Hematopoietic multipotent progenitor cell treated with erythropoietin and hydrocortisone succinate and interleukin-3 and kit ligand, for 15 days (in vitro differentiated cells): ENCODE measurements at places on chromosomes 3 and 15.

- DNase-seq = no peak
Observed at GRCh38 chr3:3303636-3304035, 124.1 kb upstream of the CRBN start.

DNA sequence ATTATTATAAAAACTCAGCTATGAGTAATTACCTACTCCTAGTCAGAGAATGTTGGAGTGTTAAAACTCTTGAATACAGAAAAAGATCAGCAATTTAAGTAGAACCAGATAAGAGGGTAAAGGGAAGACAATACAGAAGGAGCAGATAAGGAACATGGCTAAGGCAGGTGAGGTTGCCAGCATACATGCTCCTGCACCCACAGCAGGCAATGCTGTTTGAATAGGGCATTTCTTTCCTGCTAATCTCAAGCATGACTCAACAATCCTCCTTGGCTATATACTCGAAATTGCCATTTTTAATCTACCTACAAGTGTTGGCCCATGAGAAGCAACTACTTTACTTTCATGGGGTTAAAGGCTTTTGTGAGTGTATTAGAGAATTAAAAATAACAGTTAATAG, 494.5 kb downstream of the DIPK2A start:
- DNase-seq = no peak

DNA sequence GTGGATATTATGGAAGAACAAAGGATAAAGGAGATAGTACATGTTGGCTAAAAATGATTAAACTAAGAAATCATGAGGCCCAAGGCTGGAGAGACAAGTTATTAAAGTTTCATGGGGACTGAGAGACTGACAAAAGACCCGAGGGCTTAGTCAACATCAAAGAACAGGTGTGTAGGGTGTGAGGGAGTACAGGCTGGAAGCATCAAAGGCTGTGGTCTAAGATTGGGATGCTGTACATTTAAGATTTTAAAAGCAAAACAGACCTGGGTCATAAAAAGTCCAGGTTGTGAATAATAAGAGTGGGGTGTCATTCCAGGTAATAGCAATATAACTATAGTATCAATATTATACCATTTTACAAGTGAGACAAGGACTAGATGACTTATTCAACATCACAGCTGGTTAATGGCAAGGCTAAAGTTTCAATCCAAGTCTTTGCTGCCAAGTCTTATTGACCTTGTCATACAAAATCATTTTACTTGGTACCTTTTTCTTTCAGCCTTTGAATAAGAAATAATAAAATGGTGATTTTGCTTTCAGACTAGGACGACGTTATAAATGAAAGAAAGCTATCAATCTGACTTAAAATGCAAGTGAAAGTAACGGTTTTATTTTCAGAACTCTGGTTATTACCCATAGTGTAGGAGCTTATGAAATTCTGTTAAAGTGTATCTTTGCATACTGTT, 211.6 kb downstream of the TNIK start:
- DNase-seq = no peak

DNA sequence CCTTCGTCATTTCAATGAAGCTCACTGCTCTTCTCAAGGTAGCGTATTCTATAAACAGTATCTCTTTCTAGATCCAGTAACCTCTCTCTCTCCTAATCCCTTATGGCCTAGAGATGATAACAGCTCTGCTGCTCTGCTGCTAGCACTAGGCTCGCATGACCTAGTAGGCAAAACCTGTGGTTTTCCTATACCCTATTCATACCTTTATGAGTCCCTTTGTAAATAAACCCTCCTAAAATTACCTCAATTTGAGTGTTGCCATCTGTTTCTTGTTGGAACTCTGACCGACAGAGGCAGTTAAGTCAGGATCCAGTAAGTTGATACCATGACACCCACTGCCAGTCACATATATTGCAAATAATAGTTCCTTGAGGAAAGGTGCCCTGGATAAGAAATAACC, 7.3 kb downstream of the CCDC14 start:
- no peak for DNase-seq

GRCh38 chr3:113132571-113132996, 78.8 kb upstream of the BOC start:
- no peak for DNase-seq

- no peak for DNase-seq
Observed at GRCh38 chr3:37319784-37320183, 145.4 kb upstream of the LRRFIP2 start.

DNA sequence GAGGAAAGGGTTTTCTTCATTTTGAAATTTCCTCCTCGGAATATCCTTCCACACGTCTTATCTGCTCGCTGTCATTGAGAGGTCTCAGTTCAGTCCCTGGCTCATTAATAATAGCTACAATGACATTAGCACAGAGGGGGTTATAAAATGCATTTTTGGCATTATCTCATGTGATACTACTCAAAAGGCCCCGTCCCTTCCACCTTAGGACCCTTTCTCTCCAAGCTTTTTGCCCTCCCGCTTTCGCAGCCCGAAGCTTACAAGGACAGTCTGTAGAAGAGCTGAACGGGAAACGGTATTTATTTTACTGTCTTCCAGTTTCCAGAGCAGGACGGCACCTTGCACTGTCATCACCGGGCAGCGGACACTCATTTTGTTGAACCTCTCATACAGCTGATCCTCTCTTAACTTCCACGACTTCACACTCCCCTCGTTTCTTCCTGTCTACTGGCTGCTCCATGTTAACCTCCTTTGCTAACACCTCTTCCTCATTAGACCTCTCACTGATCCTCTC, 5.6 kb upstream of the PLEKHO2 start:
- DNase-seq = no peak

- no peak for DNase-seq
Observed at GRCh38 chr3:67076607-67077006, 78.5 kb downstream of the KBTBD8 start.

- no peak for DNase-seq
Observed at GRCh38 chr3:88046766-88047165, 12.0 kb downstream of the CGGBP1 start.

GRCh38 chr15:75639191-75639708, 774 bp downstream of the IMP3 start:
- DNase-seq = peak; percentile 12

- DNase-seq = peak; percentile 7
Observed at GRCh38 chr15:62782071-62782841, 260.3 kb upstream of the TPM1 start.

DNA sequence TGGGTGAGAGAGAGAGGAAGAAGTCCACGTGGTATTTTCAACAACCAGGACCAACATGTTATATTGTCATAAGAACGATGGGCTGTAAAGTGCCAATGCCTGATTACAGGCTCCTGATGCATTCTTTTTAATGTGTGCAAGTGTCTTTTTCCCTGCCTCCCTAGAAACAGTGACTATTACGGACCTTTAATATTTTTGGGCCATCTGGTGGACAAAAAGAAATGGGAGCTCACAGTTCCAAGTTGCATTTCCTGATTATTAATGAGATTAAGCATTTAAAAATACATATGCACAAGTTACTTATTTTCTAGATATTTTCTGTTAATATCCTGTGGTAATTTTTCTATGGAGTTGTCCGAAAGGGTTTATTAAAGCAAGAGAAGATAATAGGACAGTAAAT, 530.2 kb downstream of the NR2F2 start:
- no peak for DNase-seq

GRCh38 chr3:152853196-152853595, 18.3 kb downstream of the P2RY1 start:
- DNase-seq = no peak

GRCh38 chr3:73622091-73622805, 2.5 kb downstream of the PDZRN3 start:
- no peak for DNase-seq

- no peak for DNase-seq
Observed at GRCh38 chr3:180267202-180267843, 230.6 kb upstream of the PEX5L start.

DNA sequence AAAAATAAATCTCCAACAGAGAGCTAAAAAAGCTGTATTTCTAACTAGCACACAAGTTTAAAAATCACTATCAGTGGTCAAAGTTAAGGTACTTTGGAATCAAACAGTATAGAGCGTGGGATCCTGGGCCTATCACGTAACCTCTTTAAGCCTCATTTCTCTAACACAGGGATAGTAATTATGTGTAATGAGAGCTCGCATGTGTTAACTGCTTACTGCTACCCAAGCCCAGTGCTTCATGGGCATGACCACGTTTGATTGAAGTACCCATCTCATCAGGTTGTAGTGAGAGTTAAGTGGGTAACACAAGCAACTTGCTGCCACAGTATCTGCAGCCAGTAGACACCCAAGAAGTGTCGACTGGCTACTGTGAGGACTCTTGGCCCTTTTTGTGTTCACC, 28.2 kb upstream of the NOX5 start:
- DNase-seq = no peak

- DNase-seq = no peak
Observed at GRCh38 chr3:151091685-151092345, 6.4 kb downstream of the MED12L start.

DNA sequence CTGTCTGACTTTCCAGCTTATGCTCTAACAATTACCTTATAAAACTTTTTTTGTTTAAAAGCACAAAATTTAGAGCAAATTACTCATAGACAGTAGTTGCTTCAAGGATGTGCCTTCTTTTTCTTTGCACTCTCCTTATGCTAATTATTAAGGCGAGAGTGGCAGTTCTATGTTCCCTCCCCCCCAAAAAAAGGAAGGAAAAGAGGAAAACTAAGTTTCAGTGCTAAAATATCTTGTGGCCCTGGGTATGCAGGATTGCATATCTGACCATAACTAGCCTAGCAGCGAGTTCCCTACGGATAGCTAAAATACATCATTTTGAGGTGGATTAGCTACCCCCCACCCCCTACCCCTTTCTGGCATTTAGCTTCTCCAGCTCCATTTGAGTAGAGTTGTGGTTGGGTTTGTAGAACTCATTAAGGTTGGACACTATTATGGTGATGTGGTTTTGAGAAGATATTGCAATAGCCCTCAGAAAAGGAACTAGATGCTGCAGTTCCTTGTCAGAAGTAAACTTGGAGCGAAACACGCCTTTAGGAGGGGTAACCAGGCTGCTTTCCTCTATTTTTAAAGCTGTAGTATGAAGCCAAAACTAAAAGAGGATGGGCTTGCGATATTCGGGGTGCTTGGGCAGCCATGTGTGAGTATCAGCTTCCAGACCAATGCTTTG, 174.6 kb downstream of the AKAP13 start:
- DNase-seq = no peak

DNA sequence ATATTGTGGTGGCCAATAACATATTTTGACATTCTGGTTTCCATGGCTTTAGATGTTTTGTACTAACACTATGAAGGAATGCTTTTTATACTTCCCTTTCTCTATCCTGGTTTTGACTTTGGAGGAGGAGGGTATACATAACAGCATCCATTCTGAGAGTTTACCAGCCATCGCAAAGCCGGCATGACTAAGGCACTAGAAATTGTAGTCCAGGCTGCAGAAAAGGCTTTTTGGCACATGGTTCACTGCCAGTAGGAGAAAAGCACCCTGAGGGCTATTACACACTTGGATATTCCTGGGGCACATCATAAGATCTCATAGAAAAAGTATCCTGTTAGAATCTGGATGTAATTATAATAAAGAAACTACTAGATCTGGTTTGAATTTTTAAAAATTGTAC, 101.8 kb downstream of the STT3B start:
- DNase-seq = no peak

DNA sequence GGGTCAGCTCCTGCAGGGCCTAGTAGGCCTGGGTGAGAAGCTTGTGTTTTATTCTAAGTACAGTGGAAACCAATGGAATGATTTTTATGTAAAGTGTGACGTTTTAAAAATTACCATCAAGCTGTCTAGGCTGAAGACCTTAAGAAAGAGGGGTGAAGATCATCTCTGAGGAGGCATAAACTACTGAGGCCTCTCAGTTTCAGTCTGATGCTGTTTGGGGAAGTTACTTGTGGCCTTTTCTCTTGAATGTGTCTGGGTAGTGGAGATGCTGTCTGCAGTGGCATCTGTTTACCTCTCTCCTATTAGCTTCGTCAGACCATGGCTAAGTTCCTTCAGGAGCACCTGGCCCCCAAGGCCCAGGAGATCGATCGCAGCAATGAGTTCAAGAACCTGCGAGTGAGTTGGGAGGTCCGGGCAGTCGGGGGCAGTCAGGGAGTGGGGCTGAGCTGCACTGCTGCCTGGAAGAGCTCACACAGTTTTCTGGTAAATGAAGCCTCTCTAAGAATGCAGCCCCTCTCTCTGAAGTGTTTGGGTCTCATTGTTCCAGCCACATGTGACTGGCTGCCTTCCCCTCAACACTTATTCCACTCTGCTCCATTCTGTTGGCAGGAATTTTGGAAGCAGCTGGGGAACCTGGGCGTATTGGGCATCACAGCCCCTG, 1.9 kb downstream of the IVD start:
- DNase-seq = no peak

- DNase-seq = no peak
Observed at GRCh38 chr3:31029706-31030105, 135.2 kb upstream of the GADL1 start.

DNA sequence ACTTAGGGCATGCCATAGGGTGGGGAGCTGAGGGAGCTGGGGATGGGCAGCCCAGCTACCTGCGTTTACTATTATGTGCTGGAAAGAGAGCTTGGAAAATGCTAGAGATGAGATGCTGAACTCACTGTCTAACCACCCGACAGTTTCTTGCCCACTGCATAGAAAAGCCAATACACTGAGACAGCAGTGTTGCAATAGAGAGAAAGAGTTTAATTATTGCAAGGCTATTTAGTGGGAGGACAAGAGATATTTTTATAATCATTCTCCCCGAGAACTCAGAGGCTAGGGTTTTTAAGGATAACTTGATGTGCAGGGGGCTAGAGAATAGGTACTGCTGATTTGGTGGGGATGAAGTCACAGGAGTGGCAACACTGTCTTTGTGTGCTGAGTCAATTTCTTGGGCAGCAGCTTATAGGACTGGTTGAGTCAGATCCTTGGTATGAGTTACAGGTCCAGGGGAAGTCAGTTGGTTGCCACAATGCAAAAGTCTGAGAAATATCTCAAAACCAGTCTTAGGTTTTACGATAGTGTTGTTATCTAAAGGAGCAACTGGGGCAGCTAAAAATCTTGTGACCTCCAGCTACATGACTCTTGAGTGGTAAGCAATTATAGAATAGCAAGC, 205.9 kb downstream of the GABRG3 start:
- no peak for DNase-seq

DNA sequence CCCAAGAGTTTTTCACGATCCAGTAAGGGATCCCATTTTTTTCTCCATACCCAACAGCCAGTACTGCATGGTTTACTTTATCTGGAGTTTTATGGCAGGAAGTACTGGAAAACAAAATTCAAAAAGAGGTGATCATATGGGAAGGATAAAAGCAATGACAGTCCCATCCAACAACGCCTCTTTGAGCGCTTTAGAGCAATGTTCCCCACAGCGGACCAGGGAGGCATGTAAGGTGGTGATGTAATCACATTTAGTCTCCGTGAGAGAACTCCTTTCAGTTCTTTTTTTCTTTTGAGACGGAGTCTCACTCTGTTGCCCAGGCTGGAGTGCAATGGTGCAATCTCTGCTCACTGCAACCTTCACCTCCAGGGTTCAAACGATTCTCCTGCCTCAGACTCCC, 21.8 kb downstream of the CTSH start:
- no peak for DNase-seq
